Naive thymus-derived CD4-positive, alpha-beta T cell (primary cell): ENCODE measurements at places on chromosomes 5 and 9. TPM values are rescaled to one million over a fixed set of nuclear protein-coding genes. Genes with fewer than 3 reads are reported as not detected.

- H3K27ac ChIP-seq, result peak overlapping the region; percentile 85
- H3K4me1 ChIP-seq, result peaks cover 24% of the 10 kb centered on the region
- no peaks in the 10 kb centered on the region for H3K36me3 ChIP-seq
- peak overlapping the region; percentile 87 for H3K4me3 ChIP-seq
- no peaks in the 10 kb centered on the region for H3K27me3 ChIP-seq
These were observed 832 bp downstream of the LMBRD2 start for GRCh38 chr5:36150676-36151433.

- H3K36me3 ChIP-seq, result no peaks in the 10 kb centered on the region
- peak overlapping the region; percentile 18 for H3K4me3 ChIP-seq
- no peak for DNase-seq
- no peak overlapping the region for H3K27ac ChIP-seq
- H3K4me1 ChIP-seq, result peaks cover 7% of the 10 kb centered on the region
These were observed 1.4 kb upstream of the LMX1B start for GRCh38 chr9:126612326-126612812.

Gene GRIA1
- total RNA-seq, result not detected

GRCh38 chr5:139167952-139168720 is 30.0 kb downstream of the SIL1 start:
- H3K36me3 ChIP-seq, result no peaks in the 10 kb centered on the region
- H3K4me1 ChIP-seq, result no peaks in the 10 kb centered on the region
- H3K4me3 ChIP-seq, result no peak overlapping the region
- no peak for DNase-seq

DNA sequence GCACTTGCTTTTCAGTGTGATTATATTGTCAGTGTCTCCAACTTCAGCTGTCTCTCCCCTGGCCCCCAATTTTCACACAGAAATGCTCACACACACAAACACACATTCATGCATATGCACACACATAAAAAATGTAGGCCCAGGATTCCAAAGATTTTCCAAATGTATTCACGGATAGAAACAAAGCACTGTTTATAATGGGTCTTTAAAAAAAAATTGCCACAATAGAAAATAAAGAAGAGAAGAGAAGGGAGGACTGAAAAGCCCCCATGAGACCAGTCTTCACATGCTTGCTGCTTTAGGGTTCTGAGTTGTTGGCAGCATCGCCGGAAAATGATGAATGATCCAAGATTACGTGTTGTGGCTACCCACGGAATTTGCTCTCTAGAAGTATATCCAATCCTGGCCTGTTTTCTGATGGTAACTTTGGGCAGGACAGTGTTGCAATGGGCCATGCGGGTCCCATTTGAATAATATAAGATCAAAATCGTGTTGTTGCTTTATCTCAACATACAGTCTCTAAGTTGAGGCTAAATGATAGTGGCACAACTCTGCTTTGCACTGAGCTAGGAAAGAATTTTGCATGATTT is 36.2 kb upstream of the ACO1 start:
- H3K27me3 ChIP-seq, result no peaks in the 10 kb centered on the region
- no peaks in the 10 kb centered on the region for H3K4me1 ChIP-seq
- no peaks in the 10 kb centered on the region for H3K36me3 ChIP-seq
- no peak overlapping the region for H3K4me3 ChIP-seq
- DNase-seq, result no peak

Gene RNF183
- total RNA-seq, result not detected

Gene ADGRD2
- not detected for total RNA-seq

Gene C9orf50
- not detected for total RNA-seq

Gene CDH6
- total RNA-seq, result not detected

- H3K27me3 ChIP-seq, result peaks cover 15% of the 10 kb centered on the region
- no peak for DNase-seq
- H3K4me3 ChIP-seq, result no peak overlapping the region
- no peak overlapping the region for H3K27ac ChIP-seq
These were observed 5.5 kb downstream of the NKX2-5 start for GRCh38 chr5:173229382-173229959.

Gene ACSL6
- 22.0 and 22.6 TPM in 2 replicates for total RNA-seq

Gene COL15A1
- 0.05 TPM for total RNA-seq

DNA sequence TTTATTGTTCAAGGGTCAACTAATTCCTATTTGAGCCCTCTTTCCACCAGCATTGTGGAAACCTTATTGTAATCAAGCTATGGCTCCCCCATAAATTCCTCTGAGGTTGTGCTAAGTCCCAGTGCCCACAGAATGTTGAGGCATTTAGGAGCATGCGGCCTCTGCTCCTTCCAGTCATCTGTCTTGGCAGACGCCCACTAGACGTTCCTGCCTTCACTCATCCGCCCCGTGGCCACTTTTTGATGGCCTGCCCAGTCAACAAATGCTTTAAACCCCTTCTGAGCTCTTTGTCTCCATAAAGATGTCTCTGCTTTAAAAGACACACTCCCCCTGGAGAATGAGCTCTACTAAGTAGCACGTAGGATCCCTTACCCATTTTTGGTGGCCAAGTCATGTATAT is 104.7 kb downstream of the GAS1 start:
- H3K4me3 ChIP-seq, result no peak overlapping the region
- no peak overlapping the region for H3K27ac ChIP-seq
- DNase-seq, result no peak

Gene OR13C5
- total RNA-seq, result not detected in 2 replicates

GRCh38 chr9:35619800-35620158 is 1.6 kb upstream of the CD72 start:
- DNase-seq, result no peak
- no peak overlapping the region for H3K27ac ChIP-seq
- peaks cover 27% of the 10 kb centered on the region for H3K4me1 ChIP-seq

DNA sequence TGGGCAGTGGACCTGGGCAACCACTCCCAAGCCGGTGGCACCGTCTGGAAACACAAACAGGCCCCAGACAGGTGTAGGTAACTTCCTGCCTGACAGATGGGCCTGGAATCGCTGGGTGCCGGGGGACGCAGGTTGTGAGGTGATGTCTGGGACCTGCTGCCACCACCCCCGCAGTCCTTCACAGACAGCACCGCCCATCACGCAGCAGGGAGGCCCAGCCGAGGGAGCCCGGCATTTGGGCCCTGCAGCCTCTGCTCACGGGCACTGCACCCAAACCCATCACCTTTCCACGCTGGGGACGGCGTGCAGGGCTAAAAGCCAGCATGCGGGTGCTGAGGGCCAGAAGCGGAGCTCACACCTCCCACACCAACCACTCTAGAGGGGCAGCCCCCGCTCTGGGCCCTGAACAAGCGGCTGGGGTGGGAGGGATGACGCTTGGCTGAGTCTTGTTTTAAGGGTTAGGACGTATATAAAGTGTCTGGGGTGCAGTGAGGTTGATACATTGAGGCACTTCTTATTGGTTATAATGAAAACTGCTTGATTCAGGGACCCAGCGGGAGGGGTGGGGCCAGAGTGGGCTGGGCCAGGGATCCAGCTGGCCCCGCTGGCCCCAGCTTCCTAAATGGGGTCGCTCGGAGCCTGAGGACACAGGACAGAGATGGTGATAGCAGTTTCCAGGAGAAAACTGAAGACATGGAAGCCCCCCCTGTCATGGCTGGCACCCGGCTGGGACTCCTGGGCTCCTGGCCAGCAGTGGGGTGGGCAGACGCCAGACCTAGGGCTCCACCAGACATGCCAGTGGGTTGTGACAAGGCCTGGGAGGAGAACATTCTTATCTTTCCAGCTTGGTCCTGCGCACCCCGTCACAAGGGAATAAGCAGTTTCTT is 11.3 kb downstream of the MYMK start:
- no peak for DNase-seq
- no peaks in the 10 kb centered on the region for H3K36me3 ChIP-seq

Gene IRX1
- total RNA-seq, result not detected

DNA sequence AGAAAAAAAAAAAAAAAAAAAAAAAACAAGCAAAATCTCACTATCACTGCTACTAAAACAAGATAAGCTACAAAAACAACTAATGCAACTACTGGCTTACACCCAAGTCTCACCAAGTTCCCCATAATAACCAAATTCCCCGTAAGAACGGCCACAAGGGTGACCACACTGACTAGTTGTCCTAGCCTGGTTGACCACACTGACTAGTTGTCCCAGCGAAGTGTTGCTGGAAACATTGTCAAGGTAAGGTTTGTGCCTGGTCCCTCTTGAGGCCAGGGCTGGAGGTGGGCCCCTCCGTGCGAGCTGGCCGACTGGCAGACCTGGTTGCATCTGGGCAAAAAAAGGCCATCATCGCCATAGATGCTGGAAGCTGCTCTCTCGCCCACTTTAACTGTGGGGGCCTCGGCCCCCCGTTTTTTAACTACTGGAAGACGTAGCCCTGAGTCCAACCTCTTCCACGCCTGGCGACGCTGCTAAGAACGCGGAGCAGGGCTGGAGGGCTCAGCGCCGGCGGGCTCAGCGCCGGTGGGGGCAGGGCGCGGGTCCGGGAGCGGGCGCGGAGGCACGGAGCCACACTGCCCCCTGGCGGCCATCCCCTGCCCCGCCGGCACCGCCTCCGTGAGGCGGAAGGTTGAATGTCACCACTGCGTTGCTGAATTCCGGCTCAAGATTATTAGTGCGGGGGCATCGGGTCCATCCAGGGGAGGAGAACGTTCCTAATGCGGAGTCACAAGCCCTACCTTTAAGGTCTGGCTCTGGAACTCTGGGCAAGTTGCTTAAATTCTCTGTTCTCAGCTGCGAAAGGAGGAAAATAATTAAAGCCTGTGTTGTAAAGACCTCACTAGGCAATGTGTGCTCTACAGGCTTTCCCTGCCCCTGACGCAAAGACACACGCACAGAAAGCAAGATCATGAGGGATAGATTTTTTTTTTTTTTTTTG is 84.0 kb downstream of the HSD17B3 start:
- no peaks in the 10 kb centered on the region for H3K36me3 ChIP-seq
- H3K27ac ChIP-seq, result no peak overlapping the region
- no peaks in the 10 kb centered on the region for H3K27me3 ChIP-seq
- peak; percentile 40 for DNase-seq
- no peaks in the 10 kb centered on the region for H3K4me1 ChIP-seq

Gene PCDHA1
- total RNA-seq, result not detected

Gene FOXD4
- total RNA-seq, result not detected

GRCh38 chr9:115944166-115944948 is 209.2 kb upstream of the PAPPA start:
- H3K4me1 ChIP-seq, result no peaks in the 10 kb centered on the region
- no peaks in the 10 kb centered on the region for H3K27me3 ChIP-seq
- no peak for DNase-seq
- no peaks in the 10 kb centered on the region for H3K36me3 ChIP-seq
- no peak overlapping the region for H3K27ac ChIP-seq

- no peaks in the 10 kb centered on the region for H3K4me1 ChIP-seq
- no peak overlapping the region for H3K4me3 ChIP-seq
- no peaks in the 10 kb centered on the region for H3K27me3 ChIP-seq
- H3K27ac ChIP-seq, result no peak overlapping the region
- no peak for DNase-seq
- no peaks in the 10 kb centered on the region for H3K36me3 ChIP-seq
These were observed 1019.5 kb downstream of the NR2F1-AS1 start for GRCh38 chr5:92561411-92561959.

DNA sequence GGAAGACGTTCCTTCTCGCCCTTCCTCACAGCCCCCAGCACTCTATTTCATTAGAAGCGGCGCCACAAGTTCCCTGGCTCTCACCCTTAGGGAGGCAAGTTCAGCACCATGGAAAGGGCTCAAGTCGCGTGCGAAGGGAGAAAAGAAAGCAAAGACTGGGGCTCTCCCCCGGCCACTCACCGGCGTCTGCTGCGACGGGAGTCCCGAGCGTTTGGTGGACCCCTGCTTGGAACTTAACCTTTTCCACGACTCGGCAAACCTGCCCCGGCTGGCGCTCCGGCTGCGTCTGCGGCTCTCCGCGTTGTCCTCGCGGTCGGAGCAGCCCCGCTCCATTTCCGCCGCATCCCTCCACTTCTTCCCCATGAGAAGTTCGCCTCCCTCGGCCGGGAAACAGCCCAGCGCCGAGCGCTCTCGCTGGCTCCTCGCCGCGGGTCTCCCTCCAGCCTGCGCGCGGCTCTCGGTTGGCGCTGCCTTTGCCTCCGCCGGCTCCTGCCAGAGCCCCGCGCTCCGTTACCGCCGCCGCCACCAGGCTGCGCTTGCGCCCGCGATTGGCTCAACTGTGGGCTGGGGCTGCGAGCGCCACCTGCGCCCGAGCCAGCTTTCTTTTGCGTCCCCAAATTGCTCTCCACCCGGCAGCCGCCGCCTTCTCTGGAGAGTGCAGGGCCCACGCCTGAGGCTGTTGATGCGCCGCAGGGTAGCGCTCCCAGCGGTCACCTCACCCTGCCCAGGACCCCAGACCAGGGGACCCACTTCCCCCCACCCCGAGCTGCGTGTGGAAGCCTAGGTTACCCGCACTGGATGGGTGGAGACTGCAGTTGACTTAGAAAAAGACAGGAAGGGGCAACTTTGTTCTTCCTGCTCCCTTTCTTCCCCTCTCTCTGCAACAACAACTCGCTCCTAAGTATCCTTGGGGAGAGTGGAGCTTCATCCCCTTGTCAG is 321.6 kb downstream of the CEMIP2 start:
- peaks cover 4% of the 10 kb centered on the region for H3K27me3 ChIP-seq
- no peak for DNase-seq
- no peak overlapping the region for H3K4me3 ChIP-seq
- H3K4me1 ChIP-seq, result no peaks in the 10 kb centered on the region

GRCh38 chr9:129863059-129863690 is 27.9 kb downstream of the USP20 start:
- DNase-seq, result no peak
- H3K27me3 ChIP-seq, result no peaks in the 10 kb centered on the region
- H3K4me1 ChIP-seq, result peaks cover 78% of the 10 kb centered on the region
- H3K27ac ChIP-seq, result peak overlapping the region; percentile 60
- peak overlapping the region; percentile 30 for H3K4me3 ChIP-seq
- H3K36me3 ChIP-seq, result peaks cover 32% of the 10 kb centered on the region

- H3K36me3 ChIP-seq, result peaks cover 19% of the 10 kb centered on the region
- no peak overlapping the region for H3K4me3 ChIP-seq
- H3K4me1 ChIP-seq, result no peaks in the 10 kb centered on the region
These were observed 106.8 kb downstream of the PDE6A start for GRCh38 chr5:149837680-149838269.

Gene ACTBL2
- total RNA-seq, result not detected

Gene SLCO4C1
- total RNA-seq, result 0.58 TPM

Gene OBP2B
- not detected for total RNA-seq

Gene SLC6A18
- total RNA-seq, result not detected

GRCh38 chr5:178458140-178458539 is 132.1 kb downstream of the COL23A1 start:
- H3K27ac ChIP-seq, result no peak overlapping the region
- DNase-seq, result no peak
- no peaks in the 10 kb centered on the region for H3K27me3 ChIP-seq
- H3K4me3 ChIP-seq, result no peak overlapping the region

DNA sequence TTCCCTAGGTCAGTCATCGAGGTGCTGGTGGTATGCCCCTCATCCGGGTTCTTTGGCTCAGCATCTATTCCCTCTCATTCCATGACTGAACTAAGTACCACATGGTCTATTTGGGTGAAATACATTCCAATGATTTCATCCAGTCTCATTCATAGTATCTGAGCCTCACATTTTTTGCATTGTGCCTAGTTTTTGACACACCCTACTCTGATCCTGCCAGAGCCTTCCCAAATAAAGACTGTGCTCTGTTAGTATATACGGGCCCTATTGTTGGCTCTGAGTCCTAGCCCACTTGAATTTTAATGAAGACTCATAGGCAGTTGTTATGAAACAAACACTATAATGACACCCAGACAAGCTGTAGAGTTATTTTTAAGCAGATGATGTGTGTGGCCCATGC is 740.7 kb downstream of the CETN3 start:
- no peaks in the 10 kb centered on the region for H3K27me3 ChIP-seq
- H3K36me3 ChIP-seq, result no peaks in the 10 kb centered on the region
- H3K4me1 ChIP-seq, result no peaks in the 10 kb centered on the region
- no peak overlapping the region for H3K4me3 ChIP-seq
- H3K27ac ChIP-seq, result no peak overlapping the region
